ENCODE measurements at places on chromosomes 12 and 14.
A peak's percentile ranks its signal among the peaks of the same experiment; 100 is the strongest.

DNA sequence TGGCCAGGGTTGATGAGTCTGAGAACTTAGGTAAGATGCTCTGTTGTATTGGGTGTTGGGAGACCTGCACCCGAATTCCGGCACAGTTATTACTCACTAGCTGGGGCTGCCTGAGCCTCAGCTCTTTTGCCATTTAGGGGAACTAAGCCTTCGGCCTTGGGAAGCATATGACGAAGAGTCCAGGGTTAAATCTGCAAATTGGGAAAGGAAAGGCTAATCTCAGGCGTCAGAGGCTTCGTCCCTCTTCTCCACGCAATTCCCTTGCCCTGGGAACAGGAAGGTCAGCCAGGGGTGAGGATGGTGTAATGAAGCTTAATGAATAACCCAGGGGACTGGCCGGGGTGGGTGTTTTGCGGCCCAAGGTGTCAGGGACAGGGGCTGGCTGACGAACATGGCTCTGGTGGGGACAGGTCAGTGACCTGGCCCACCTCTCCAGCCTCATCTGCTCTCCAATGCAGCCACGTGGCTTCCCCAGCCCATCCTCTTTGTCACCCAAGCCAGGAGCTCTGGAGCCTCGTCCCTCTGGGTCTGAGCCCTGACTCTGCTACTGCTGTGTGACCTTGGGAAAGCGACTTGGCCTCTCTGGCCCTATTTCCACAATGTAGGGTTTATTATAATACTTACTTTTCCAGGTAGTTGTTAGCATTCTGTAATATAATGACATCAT is 3.8 kb upstream of the SDSL start:
- H3K36me3 ChIP-seq = no peaks in the 10 kb centered on the region
- H3K4me3 ChIP-seq = no peak overlapping the region
- no peak for DNase-seq
- H3K27ac ChIP-seq = no peak overlapping the region
- no peaks in the 10 kb centered on the region for H3K27me3 ChIP-seq
- no peaks in the 10 kb centered on the region for H3K4me1 ChIP-seq

GRCh38 chr12:12559719-12560296 is 2.9 kb downstream of the DUSP16 start:
- peak overlapping the region; percentile 100 for H3K27ac ChIP-seq
- H3K4me1 ChIP-seq = peaks cover 6% of the 10 kb centered on the region
- H3K27me3 ChIP-seq = no peaks in the 10 kb centered on the region
- peak overlapping the region; percentile 73 for H3K4me3 ChIP-seq
- DNase-seq = no peak
- H3K36me3 ChIP-seq = no peaks in the 10 kb centered on the region

GRCh38 chr12:8692573-8692972 is 5.2 kb upstream of the RIMKLB start:
- peaks cover 6% of the 10 kb centered on the region for H3K4me1 ChIP-seq
- H3K4me3 ChIP-seq = no peak overlapping the region
- no peaks in the 10 kb centered on the region for H3K27me3 ChIP-seq
- H3K36me3 ChIP-seq = no peaks in the 10 kb centered on the region
- peak overlapping the region; percentile 47 for H3K27ac ChIP-seq
- peak; percentile 76 for DNase-seq

GRCh38 chr14:58992935-58993334 is 195.5 kb upstream of the DAAM1 start:
- H3K27me3 ChIP-seq = no peaks in the 10 kb centered on the region
- no peak overlapping the region for H3K27ac ChIP-seq
- H3K4me3 ChIP-seq = no peak overlapping the region

- no peak overlapping the region for H3K27ac ChIP-seq
- DNase-seq = no peak
- no peak overlapping the region for H3K4me3 ChIP-seq
- no peaks in the 10 kb centered on the region for H3K36me3 ChIP-seq
- H3K4me1 ChIP-seq = peaks cover 2% of the 10 kb centered on the region
- no peaks in the 10 kb centered on the region for H3K27me3 ChIP-seq
These were observed 19.0 kb downstream of the SUSD6 start for GRCh38 chr14:69630360-69630759.

- H3K27me3 ChIP-seq = no peaks in the 10 kb centered on the region
- H3K36me3 ChIP-seq = no peaks in the 10 kb centered on the region
- DNase-seq = no peak
- H3K27ac ChIP-seq = no peak overlapping the region
These were observed 777.9 kb downstream of the FSCB start for GRCh38 chr14:43729143-43729542.

GRCh38 chr12:123681605-123682004 is 10.7 kb downstream of the TCTN2 start:
- no peak overlapping the region for H3K27ac ChIP-seq
- no peaks in the 10 kb centered on the region for H3K27me3 ChIP-seq
- no peaks in the 10 kb centered on the region for H3K36me3 ChIP-seq

DNA sequence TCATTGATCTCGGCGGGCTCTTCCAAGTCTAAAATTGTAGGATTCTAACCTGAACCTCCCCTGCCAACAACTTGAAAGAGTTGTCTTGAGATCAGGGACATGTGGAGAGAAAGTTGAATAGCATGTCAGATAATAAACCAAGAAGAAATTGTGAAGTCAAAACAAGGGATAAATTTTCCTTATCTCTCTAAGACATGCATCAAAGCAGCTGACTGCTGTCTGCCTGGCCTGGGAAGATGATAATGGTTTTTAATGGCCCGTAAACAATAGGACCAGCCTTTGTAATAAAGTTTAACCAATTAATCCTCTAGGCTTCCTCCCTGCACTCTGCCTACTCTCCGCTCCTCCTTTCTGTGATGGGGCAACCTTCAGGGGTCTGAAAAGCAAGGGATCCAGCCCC is 67.9 kb downstream of the DPF3 start:
- no peaks in the 10 kb centered on the region for H3K4me1 ChIP-seq
- no peak for DNase-seq
- H3K27ac ChIP-seq = no peak overlapping the region
- peaks cover 4% of the 10 kb centered on the region for H3K27me3 ChIP-seq

DNA sequence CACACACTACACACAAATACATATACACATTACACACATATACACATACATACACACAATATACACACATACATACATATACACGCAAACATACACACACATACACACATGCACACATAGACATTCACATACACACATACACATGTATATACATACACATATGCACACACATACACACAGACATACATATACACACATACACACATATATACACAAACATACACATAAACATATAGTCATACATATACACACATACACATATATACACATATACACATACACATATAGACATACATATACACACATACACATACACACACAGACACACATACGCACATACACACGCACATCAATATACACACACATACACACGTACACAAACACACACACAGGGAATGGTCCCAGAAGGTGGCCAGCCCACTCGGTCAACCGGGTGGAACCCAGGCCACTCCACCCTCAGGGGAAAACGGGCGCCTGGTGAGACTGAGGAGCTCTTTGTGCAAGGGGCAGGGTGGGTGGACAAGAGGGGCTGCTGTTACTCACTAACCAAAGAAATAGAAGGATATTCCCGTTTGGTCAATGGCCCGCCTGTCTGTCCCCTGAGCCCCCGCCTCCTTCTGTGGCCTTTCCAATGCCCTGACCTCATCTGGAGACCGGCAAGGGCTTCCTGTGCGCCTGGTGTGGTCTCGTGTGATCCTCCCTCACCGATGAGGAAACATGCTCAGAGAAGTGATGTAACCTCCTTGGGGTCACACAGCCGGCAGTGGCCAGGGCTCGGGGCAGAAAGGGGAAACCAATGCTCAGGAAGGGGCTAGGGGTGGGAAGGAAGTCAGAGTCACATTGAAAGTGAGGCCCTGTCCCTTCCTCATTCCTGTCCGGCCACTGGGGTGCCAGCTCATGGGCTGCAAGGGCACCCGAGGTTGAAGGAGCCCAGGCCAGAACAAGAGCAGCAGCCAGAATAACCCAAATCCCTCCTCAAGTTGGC is 5.3 kb downstream of the TRPV4 start:
- H3K4me1 ChIP-seq = peaks cover 3% of the 10 kb centered on the region
- DNase-seq = no peak
- no peak overlapping the region for H3K4me3 ChIP-seq

GRCh38 chr12:131540138-131540623 is 170.7 kb upstream of the SFSWAP start:
- peaks cover 2% of the 10 kb centered on the region for H3K27me3 ChIP-seq
- no peaks in the 10 kb centered on the region for H3K4me1 ChIP-seq
- DNase-seq = no peak
- H3K27ac ChIP-seq = no peak overlapping the region
- H3K4me3 ChIP-seq = no peak overlapping the region
- H3K36me3 ChIP-seq = no peaks in the 10 kb centered on the region

- DNase-seq = no peak
- H3K4me3 ChIP-seq = no peak overlapping the region
- no peaks in the 10 kb centered on the region for H3K4me1 ChIP-seq
- H3K36me3 ChIP-seq = no peaks in the 10 kb centered on the region
These were observed 40.1 kb downstream of the NGB start for GRCh38 chr14:77230914-77231313.

DNA sequence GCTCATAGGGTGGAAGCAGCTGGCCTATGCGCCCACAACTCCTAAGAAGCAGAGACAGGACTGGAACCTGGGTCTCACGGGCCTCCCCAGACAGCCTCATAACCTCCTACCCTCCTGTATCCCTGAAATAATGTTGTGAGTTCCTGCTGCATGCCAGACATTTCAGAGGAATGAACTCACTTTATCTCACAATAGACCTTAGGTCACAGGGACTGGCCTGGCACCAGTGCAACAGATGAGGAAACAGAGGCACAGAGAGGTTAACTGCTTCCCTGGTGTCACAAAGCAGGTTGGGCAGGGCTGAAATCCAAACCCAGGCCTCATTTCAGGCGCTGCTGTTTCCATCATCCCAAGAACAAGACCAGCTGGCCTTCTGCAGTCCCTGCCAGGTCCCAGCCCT is 5.3 kb downstream of the PHETA1 start:
- no peak overlapping the region for H3K27ac ChIP-seq
- H3K4me3 ChIP-seq = no peak overlapping the region
- H3K27me3 ChIP-seq = no peaks in the 10 kb centered on the region
- no peaks in the 10 kb centered on the region for H3K36me3 ChIP-seq

DNA sequence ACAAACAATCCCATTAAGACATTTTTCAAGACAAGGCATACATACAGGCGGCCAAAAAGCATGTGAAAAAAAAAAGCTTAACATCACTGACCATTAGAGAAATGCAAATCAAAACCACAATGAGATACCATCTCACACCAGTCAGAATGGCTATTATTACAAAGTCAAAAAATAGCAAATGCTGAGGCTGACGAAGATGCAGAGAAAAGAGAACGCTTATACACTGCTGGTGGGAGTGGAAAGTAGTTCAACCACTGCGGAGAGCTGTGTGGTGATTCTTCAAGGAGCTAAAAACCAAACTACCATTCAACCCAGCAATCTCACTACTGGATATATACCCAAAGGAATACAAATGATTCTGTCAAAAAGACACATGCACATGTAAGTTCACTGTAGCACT is 216.7 kb downstream of the FOXG1 start:
- H3K27me3 ChIP-seq = no peaks in the 10 kb centered on the region
- no peak overlapping the region for H3K4me3 ChIP-seq
- no peak overlapping the region for H3K27ac ChIP-seq
- no peak for DNase-seq
- no peaks in the 10 kb centered on the region for H3K36me3 ChIP-seq

GRCh38 chr12:1488908-1489381 is 105.4 kb downstream of the FBXL14 start:
- H3K4me3 ChIP-seq = no peak overlapping the region
- H3K27ac ChIP-seq = no peak overlapping the region
- no peaks in the 10 kb centered on the region for H3K36me3 ChIP-seq
- H3K27me3 ChIP-seq = no peaks in the 10 kb centered on the region

DNA sequence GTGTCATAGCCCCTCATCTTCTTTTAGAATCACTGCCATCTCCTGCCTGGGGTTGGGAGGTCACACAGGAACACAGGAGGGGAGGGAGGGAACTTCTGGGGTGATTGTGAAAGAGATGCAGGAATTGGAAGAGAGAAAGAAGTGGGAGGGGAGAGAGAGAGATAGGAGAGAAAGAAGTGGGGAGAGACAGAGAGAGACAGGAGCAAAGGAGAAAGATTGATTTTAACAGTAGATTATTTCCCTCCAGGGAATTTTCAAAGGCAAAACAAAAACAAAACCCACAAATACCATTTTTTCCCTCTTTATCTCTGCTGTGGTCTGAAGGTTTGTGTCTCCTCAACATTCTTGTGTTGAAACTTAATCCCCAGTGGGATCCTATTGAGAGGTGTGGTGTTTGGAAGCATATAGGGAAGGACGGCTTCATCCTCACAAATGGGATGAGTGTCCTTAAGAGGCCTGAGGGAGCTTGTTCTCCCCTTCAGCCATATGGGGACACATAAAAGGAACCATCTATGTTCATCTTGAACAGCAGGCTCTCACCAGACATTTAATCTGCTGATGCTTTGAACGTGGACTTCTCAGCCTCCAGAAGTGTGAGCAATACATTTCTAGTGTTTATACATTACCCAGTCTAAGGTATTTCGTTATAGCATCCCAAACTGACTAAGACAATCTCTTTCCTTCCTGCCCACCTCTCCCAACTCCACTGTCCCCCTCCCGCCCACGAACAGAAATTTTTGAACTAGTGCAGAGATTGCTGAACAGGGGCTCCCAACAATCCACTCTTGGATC is 134.9 kb upstream of the MAX start:
- no peaks in the 10 kb centered on the region for H3K4me1 ChIP-seq
- no peak overlapping the region for H3K4me3 ChIP-seq
- no peak overlapping the region for H3K27ac ChIP-seq
- no peak for DNase-seq
- H3K36me3 ChIP-seq = no peaks in the 10 kb centered on the region
- no peaks in the 10 kb centered on the region for H3K27me3 ChIP-seq

DNA sequence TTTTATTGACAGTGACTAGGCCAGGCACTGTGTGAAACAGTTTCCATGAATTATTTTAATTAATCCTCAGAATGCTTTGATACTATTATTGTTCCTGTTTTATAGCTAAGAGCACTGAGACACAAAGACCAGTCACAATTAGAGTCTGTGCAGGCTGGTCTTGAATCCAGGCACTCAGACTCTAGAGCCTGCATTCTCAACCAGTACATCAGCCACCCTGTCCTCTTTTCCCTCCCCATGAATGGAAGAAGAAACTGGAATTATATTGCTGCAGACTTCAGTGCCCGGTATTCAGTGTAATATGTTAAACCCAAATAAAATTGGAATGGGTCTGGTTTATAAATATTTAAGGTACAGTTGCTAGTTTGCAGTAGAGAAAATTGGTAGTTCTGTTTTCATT is 303.0 kb upstream of the RGS6 start:
- H3K4me1 ChIP-seq = no peaks in the 10 kb centered on the region
- no peaks in the 10 kb centered on the region for H3K27me3 ChIP-seq
- no peaks in the 10 kb centered on the region for H3K36me3 ChIP-seq
- DNase-seq = no peak

Data from prostate gland (tissue), 2 donors.